ENCODE measurements at places on chromosomes 7 and 10.

DNA sequence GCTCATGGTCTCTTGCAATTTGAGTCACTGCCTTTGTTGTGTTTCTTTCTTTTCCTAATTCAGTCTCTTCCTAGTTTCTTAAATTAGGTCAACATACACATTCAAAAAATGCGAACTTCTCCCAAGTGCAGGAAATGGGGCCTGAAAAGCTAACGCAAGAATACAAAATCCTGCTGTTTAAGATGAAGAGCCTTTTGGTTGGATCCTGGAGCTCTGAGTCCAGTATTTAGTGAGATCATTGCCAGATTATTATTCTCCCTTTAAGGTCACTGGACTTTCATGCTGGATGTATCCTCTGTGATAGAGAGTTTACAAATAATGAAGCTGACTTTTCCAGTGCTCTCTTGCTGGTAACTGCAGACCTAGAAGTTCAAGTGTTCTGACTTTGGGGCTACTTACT lies 401.9 kb upstream of the MKI67 start:
- DNase-seq: no peak

DNA sequence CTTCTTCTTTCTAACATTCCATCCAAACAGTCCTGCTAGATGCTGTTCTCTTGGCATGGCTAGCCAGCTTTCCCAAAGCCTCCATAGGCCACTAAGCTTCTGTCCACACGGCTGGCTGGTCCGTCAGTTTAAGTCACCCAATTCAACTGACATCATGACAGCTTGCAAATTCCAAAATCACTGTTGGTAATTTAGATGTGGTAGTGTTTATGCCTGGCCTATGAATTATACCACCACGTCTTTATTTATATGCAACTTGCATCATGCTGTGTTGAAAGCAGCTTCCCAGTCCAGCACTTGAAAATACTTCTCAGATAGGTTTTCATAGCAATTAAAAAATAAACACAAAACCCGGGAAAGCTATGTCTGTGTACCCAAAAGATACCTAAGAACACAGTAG lies 2.2 kb upstream of the VIM start:
- no peak for DNase-seq

DNA sequence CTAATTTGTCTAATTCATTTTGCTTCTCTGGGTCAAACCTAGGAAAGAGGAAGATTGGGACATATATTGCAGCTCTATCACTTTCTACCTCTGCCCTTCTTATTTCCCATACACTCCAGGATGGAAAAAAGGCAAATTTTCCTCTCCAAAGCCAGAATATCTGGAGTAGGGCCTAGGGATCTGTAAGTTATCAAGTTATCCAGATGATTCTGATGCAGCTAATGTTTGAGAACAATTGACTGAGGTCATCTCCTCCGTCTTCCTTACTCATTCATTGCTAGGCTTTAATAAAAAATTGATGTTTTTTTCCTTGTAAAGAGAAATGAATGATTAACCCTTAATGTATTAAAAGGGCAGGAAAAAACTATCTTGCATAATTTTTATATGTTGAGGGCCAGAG lies 211.9 kb upstream of the GLI3 start:
- DNase-seq: no peak

DNA sequence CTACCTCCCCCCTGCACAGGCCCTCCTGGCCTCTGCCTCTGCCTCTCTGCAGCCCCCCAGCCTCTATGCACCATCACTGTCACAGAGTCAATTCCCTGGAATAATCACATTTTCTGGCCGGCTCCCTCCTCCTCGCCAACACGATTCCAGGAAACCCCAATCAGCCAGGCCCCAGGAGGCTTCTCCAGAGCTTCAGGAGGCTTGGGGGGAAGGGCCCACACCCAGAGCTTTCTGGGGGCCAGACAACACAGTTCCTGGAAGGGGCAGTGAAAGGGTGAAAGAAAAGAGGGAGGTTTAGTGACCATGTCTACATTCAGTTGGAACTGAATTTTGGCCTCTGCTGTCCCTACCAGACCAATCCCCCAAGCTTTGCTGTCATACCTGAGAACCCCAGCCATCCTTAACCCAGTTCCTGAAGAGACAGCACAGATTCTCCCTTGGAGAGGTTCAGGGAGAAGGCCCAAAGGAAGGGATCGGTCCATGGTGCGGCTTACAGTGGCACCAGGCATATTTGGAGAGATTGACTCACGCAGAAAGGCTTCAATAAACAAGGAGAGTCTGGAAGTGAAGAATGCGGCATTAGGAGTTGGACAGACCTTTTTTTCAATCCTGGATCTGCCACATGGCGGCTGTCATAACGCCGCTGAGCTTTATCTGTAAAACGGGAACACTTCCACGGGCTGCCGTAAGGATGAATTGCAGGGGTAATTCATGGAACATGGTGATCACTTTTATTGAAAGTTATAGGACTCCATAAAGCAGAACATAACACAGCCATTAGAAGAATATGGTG lies 89.0 kb downstream of the NEURL1 start:
- no peak for DNase-seq

GRCh38 chr10:77283326-77283725 lies 354.3 kb downstream of the KCNMA1 start:
- DNase-seq: no peak

- DNase-seq: peak; percentile 87
Measured at GRCh38 chr7:101542527-101543241, 86.4 kb downstream of the MYL10 start.

DNA sequence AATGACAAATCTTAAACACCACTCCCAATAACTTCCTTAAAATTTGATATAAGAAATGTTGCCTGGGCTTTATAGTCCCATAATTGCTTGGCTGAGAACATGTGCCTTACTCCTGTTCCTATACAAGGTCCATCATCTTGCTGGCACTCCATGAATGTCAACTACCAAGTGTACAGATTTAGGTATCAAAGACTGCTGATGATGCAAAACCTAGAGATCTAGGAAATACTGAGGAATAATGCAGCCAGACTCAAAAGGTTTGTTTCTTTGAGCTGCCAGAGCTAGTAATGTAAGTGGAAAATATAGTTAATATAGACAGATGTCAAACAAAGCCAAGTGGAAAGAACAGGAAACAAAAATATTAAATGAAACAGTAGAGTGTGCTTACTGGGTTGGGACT lies 121.1 kb downstream of the DYNC1I1 start:
- DNase-seq: no peak

DNA sequence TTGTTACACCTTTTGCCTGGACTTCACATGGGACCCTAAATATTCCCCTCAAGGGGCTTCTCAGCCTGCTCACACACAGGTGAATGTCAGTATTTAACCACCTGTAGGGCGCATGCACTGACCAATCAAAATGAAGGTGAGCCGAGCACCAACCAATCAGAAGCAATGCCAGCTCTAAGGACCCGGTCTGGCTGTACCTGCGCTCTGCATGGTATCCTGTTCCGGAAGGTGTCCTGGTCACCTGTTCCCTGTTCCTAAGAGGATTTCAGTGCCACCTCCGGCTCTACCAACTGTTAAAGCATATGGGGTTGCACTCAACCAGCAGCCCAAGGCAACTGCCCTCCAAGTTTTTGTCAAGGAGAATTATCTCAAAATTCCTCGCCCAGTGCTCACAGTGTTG lies 18.4 kb upstream of the CALN1 start:
- no peak for DNase-seq

GRCh38 chr7:128858380-128859231 lies 4.0 kb upstream of the ATP6V1F start:
- DNase-seq: no peak

DNA sequence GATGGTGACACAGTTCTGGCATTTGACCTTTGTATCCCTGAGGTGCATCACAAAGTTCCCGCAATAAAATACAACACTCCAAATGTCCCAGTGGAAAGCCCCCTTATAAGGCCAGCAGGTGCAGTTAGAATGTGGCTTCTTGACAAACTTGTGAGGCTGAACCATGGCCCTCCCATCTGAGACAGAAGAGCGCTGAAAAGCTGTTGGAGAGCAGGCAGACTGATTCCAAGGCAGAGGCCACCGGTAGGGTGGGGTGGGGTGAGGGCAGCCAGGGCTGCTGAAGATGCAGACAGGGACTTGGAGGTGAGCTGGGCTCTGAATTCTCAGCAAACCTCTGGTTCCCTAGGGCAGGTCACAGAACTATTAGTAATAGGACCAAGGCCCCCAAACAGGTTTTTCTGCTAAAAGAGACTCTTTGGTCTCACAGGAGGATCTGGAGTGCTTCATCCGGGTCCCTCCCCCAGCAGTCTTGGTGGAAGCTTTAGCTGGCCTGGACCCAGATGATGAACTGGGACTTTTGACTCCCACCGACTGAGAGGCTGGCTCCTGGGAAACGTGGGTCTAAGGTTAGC lies 15.6 kb upstream of the CHST3 start:
- DNase-seq: no peak

DNA sequence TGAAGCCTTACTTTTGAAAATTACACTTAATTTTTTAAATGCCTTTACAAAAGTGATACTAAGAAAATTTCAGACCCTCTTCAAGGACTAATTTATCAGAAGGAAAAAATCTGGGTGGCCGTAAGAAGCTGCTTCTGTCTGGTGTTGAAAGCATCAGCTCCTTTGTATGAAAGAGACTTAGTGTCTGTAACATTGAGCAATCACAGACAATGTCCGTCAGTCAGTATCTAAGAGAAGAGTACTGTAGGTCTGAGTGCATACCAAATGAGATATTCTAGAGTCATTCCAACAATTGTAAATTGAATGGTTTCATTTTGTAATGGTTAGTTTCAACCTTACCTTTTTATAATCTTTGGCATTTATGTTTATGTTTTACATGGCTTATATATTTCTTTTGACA lies 11.1 kb upstream of the MDFIC start:
- no peak for DNase-seq

DNA sequence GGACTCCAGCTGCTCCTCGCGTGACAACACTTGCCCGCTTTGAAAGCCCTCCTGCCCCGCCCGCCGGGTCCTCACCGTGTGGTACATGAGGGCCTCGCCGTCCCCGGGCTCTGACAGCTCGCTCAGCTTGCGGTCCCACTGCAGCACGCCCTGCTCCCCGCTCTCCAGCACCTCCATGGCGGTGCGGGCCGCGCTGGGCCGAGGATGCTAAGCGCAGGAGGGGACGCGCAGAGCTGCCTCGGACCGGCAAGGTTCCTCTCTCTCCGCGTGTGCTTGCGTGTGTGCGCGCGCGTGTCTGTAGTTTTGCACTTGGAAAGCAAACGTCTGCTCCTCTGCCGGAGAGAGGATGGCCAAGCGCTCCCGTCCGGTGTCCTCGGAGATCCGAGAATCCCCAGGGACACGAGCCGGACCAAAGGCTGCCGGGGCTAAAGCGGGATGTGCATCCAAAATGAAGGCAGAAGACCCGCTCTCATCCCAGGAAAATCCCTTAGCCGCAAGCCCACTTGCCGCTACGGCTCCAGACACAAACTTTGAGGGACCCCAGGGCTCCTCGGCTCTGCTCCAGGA lies at the start of gene CREB3L2:
Gene CREB3L2, minus strand, starts transcription at position 558 of the 567 bp plus-strand sequence. Its CDS starts 381 bp downstream, at position 177.
- DNase-seq: peak; percentile 82

GRCh38 chr10:128152741-128153580 lies 26.7 kb upstream of the MKI67 start:
- DNase-seq: peak; percentile 66

DNA sequence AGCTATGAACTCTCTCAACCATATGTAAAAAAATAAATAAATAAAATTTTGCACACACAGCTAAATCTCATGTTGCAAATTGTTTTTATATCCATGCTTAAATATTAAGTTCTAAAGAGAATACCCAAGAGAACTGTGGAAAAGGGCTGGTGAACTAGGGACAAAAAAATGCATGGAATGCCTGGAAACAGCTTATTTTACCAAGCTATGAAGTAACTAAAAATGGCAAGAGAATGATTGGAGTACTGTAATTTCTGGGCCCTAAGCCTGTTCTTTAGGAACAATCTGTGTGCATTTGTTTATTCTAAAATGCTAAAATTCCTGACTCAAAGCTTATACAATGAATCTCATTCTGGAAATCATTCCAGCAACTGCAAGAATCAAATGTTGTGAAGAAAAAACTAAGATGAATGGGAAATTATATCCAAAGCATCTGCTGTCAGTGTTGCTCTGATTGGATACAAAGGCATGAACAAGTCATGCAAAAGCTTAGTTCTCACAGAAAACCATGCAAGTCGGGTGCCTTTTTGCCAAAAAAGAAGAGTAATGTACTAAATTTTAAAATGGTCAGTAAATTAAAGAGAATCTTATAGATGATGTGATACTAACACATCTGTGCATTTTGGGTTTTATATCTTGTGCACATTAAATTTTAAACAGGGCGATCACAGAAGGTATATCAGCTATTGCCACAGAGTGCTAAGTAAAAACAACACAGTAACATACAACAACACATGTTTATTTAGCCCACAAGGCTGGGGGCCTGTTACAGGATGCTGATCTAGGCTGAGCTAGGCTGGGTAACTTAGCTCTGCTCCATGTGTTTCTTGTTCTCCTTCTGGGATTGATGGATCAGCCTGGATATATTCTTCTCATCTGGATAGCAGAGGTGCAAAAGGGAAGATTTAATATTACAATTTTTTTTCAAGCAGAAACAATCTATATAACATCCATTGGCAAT lies 453.5 kb upstream of the SEMA3A start:
- DNase-seq: no peak

DNA sequence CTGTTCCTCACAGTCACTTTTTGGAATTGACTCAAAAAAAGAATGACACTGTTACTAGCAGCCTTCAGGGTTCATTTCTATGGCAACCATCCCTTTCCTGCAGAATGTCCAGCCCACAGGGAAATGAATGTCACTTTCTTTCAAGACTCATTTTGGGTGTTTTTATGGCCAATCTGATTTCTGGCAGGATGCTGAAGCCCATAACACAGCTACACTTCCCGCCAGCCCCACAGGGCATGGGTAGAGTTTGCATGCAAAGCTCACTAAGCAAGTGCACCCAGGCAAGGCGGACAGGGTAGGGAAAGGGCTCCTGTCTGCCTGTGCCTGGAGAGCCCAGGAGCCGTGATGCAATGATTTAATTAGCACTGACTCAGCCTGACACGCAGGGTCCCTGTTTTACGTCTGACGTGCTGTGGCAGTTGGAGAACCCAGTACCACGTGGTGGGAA lies 26.1 kb upstream of the GPAM start:
- no peak for DNase-seq

GRCh38 chr7:158991824-158992621 lies 135.7 kb downstream of the DYNC2I1 start:
- DNase-seq: no peak

DNA sequence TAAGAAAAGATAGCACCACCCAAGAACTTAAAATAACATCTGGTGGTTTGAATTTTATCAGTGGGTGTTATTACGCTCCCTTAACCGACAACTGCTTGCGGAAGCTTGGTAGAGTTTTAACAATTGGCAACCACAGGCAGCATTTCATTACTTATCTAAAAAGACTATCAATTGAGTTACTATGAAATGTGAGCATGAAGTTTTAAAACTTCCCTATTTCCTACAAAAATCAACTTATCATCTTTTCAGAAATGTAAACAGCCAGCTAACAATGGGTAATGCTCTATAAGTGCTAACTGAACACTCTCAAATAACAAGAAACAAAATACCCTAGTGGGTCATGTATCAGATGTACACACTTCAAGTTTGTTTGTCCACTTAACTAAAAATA lies 68.8 kb downstream of the OSBPL3 start:
- no peak for DNase-seq

All from ecto neural progenitor cell (in vitro differentiated cells).